Caco-2 (cell line): ENCODE measurements at places on chromosomes 4 and X. TPM values are rescaled to one million over a fixed set of nuclear protein-coding genes. Genes with fewer than 3 reads are reported as not detected.

- H3K4me3 ChIP-seq: no peak overlapping the region
- no peak overlapping the region for H3K27ac ChIP-seq
- no peaks in the 10 kb centered on the region for H3K36me3 ChIP-seq
- peaks cover 10% of the 10 kb centered on the region for H3K4me1 ChIP-seq
- no peaks in the 10 kb centered on the region for H3K27me3 ChIP-seq
Observed at GRCh38 chr4:151809716-151810115, 48.9 kb upstream of the GATB start.

DNA sequence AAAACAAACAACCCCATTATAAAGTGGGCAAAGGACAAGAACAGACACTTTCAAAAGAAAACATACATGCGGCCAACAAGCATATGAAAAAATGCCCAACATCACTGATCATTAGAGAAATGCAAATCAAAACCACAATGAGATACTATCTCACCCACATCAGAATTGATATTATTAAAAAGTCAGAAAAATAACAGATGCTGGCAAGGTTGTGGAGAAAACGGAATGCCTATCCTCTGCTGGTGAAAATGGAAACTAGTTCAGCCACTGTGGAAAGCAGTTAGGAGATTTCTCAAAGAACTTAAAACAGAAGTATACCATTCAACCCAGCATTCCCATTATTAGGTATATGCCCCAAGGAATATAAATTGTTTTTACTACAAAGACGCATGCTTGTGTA lies 112.5 kb downstream of the JADE1 start:
- no peak overlapping the region for H3K4me3 ChIP-seq

GRCh38 chr4:41432881-41433280 lies 105.1 kb upstream of the LIMCH1 start:
- H3K4me1 ChIP-seq: peaks cover 53% of the 10 kb centered on the region
- H3K27ac ChIP-seq: peak overlapping the region; percentile 90
- H3K36me3 ChIP-seq: no peaks in the 10 kb centered on the region
- no peak overlapping the region for H3K4me3 ChIP-seq
- peak; percentile 45 for DNase-seq
- no peaks in the 10 kb centered on the region for H3K27me3 ChIP-seq

DNA sequence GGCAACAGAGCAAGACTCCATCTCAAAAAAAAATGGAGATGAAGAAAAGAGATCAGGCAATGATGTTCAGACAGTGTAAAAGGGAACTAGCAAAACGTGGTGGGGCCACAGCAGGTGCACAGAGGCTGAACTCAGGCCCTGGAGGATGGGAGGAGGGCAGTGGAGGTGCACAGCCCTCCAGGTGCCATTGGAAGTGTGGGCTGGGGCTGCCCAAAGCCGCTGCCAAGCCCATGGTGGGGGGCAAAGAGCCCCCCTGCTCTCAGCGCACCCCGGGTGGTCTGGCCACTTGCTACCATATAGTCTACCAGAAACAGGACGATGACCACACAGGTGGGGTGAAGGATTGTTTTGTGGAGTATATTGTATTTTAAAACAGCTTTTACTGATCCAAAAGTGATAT lies 7.1 kb downstream of the TMEM271 start:
- no peaks in the 10 kb centered on the region for H3K4me1 ChIP-seq
- DNase-seq: no peak
- H3K27me3 ChIP-seq: no peaks in the 10 kb centered on the region
- no peak overlapping the region for H3K27ac ChIP-seq

GRCh38 chr4:26369581-26369980 lies 48.8 kb downstream of the RBPJ start:
- no peak for DNase-seq

- DNase-seq: no peak
- peaks cover 7% of the 10 kb centered on the region; the same call in 1 of the 2 replicates for H3K4me1 ChIP-seq
- H3K27ac ChIP-seq: no peak overlapping the region
- no peaks in the 10 kb centered on the region for H3K36me3 ChIP-seq
Observed at GRCh38 chr4:88045021-88045420, 37.6 kb downstream of the PKD2 start.

DNA sequence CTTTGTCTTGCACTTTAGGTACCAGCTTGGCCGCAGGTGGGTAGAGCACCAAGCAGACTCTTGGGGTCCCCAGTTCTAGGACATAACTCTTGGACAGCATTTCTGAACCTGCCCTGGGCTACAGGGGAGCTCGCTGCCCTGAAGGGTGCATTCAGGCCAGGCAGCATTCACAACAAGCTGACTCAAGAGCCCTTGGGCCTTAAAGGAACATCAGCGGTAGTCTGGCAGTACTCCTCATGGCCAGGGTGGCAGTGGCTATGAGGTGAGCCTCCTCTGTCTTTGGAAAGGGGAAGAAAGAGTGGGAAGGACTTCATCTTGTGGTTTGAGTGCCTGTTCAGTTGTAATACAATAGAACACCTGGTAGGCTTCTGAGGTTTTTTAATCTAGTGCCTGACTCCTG lies 24.8 kb upstream of the SMARCA5 start:
- no peaks in the 10 kb centered on the region for H3K4me1 ChIP-seq
- H3K27ac ChIP-seq: no peak overlapping the region
- H3K36me3 ChIP-seq: no peaks in the 10 kb centered on the region
- H3K27me3 ChIP-seq: no peaks in the 10 kb centered on the region
- no peak for DNase-seq

GRCh38 chrX:24918715-24919114 lies 97.0 kb downstream of the ARX start:
- no peak for DNase-seq
- no peaks in the 10 kb centered on the region for H3K4me1 ChIP-seq
- no peak overlapping the region for H3K27ac ChIP-seq
- H3K36me3 ChIP-seq: no peaks in the 10 kb centered on the region
- H3K4me3 ChIP-seq: no peak overlapping the region
- H3K27me3 ChIP-seq: no peaks in the 10 kb centered on the region

DNA sequence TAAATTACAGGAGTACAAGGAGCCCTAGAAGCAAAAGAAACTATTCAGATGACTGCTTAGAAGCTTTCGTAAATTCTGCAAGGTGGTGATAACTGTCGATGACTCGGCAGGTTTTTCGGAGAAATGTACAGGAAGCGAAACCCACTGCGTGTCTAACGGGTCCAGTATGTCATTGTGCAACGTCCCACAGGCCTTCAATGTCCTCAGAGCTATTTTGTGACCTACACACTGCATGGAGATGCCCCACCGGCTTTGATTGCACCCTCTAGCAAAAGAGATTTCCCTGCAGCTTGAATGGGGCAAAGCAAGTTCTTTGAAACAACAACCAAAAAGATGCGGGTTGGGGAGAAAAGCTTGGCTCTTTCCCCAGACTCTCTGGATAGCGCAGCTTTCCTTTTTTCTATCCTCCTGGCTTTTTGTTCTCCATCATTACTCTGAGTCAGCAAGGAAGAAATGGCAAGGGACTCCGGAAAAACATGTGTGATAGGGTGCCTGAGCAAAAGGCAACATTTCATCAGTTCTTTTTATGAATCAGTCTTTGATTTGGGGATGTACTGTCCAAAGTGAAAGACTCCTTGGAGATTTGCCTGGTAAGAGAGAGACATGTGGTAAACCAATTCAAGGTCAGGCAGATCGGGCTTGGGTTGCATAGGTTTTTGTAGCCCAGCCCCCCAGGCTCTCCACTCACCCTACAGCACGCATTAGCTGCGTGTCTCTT lies 112.0 kb upstream of the TBL1X start:
- H3K36me3 ChIP-seq: no peaks in the 10 kb centered on the region
- no peak for DNase-seq

DNA sequence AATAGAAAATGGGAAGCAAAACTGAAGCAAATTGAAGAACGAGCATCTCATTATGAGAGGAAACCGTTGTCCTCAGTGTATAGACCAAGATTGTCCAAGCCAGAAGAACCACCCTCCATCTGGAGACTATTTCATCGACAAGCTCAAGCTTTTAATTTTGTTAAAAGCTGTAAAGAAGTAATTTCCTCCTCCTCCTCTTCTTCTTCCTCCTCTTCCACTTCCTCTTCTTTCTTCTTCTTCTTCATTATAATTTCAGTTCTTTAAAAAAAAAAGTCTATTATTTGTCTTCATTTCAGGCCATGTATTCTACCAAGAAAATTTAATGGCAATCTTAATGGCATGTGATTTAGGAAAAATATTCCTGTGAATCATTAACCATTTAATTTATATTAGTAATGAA lies 7.6 kb downstream of the PRIMPOL start:
- H3K4me1 ChIP-seq: no peaks in the 10 kb centered on the region
- no peak overlapping the region for H3K27ac ChIP-seq
- no peaks in the 10 kb centered on the region for H3K27me3 ChIP-seq
- no peak overlapping the region for H3K4me3 ChIP-seq
- no peaks in the 10 kb centered on the region for H3K36me3 ChIP-seq

DNA sequence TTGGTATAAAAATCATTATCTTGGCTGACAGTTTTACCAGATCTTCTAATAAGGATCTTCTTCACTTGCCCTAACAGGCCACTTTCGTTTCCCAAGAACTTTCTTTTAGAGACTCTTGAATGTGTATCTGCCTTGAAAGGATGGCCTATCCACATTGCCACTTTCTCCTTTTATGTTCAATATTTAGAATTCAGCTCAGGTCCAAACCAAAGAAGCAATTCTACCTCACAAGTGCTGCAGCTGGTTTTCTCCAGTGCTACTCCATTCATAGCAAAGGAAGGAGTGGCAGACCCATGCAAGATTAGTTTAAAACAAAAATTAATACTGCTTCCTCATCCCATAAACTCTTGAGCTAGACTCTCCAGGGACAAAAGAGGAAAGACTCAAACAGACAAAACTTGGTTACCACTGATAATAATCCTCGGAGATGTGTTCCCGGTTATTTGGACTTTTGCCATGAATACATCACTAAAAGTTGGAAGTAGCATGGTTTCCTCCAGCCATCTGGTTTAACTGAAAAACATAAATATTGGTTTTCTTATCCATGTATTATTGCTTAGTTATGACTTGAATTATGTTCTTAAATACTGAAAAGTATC lies 401.8 kb downstream of the PABPC4L start:
- H3K4me1 ChIP-seq: no peaks in the 10 kb centered on the region
- no peak for DNase-seq
- H3K4me3 ChIP-seq: no peak overlapping the region
- no peaks in the 10 kb centered on the region for H3K36me3 ChIP-seq
- H3K27ac ChIP-seq: no peak overlapping the region

DNA sequence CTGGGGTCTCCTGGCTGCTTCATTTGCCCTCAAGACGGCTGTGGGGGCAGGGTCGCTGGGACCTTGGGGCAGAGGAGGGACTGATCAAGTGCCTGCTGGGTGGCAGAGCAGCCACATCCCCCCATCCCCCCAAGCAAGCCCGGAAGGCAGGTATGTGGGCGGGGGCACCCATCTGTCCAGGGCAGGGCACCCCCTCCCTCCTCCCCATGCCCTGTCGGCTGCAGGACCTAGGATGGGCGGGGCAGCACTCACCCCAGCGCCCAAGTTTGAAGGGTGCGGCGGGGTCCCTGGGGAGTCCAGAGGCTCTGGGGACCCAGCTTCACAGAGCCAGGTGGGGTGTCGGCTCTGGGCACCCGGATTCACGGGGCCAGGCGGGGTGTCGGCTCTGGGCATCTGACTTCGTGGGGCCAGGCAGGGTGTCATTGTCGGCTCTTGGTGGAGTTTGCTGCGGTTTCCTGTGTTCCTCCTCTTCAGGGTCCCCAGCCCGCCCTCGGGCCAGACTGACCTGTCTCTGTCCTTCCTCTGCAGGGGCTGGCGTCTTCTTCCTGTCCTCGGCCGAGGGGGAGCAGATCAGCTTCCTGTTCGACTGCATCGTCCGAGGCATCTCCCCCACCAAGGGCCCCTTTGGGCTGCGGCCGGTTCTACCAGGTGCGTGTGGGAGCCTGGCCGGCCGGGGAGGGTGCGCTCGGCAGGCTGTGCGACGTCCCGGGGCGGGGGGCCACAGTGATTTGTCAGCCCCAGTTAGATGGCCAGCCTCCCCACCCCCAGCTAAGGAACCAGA lies 22.1 kb downstream of the DOK7 start:
- H3K27me3 ChIP-seq: no peaks in the 10 kb centered on the region; the same call in 1 of the 2 replicates
- no peaks in the 10 kb centered on the region for H3K36me3 ChIP-seq
- H3K4me3 ChIP-seq: peak overlapping the region; percentile 20

- H3K27ac ChIP-seq: no peak overlapping the region
- no peak overlapping the region for H3K4me3 ChIP-seq
- H3K27me3 ChIP-seq: no peaks in the 10 kb centered on the region
- H3K4me1 ChIP-seq: no peaks in the 10 kb centered on the region
- DNase-seq: no peak
- no peaks in the 10 kb centered on the region for H3K36me3 ChIP-seq
Observed at GRCh38 chrX:111411557-111411956, 435 bp downstream of the DCX start.

- H3K27ac ChIP-seq: no peak overlapping the region
- H3K4me3 ChIP-seq: no peak overlapping the region
- H3K27me3 ChIP-seq: no peaks in the 10 kb centered on the region
- H3K36me3 ChIP-seq: no peaks in the 10 kb centered on the region
- DNase-seq: no peak
Observed at GRCh38 chrX:53163436-53163835, 61.6 kb downstream of the KDM5C start.

DNA sequence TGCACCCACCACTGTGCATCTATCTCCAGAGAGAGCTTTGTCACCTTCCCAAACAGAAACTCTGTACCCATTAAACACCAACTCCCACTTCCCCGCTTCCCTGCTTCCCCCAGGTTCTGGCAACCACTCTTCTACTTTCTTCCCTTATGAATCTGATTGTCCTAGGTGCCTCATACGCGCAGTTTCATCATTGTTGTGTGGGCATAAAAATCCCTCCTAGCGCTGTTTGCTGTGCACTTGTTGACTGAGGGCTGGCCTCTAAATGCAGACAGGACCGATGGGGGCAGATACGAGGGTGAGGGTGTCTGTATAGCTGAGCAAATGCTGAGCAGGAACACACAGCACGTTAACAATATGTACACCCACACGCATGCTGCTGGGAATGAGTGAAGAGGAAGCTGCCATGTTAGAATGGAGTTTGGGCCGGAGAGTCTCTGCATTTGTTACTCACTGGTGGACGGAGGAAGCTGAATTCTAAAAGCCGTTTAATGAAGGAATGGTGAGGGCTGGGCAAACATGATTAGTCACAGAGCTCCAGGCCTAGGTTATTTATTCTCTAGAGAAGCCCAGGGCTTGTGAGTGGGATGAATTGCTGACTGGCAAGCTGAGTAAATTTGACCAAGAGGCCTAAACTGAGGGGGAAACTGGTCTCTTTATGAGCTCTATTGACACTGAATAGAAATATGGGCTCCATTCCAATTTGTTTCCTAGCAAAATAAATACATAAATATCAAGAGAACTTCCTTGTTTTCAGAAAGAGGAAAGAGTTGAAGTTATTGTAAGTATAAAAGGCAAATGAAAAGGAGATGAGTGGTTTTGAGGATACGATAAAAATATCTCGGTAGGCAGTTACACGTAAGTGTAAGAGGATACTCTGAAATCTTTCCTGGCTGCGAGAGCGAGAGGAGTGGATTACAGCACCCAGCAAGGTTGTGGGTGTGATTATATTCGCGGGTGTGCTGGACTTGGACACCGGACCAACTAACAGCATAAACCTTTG lies 95.9 kb upstream of the RPS6KA3 start:
- no peaks in the 10 kb centered on the region for H3K36me3 ChIP-seq
- DNase-seq: peak; percentile 67
- H3K27ac ChIP-seq: peak overlapping the region; percentile 84
- H3K4me1 ChIP-seq: peaks cover 19% of the 10 kb centered on the region
- no peaks in the 10 kb centered on the region for H3K27me3 ChIP-seq

GRCh38 chr4:145815626-145816025 lies 123.0 kb downstream of the ZNF827 start:
- no peaks in the 10 kb centered on the region for H3K36me3 ChIP-seq
- DNase-seq: no peak
- H3K4me1 ChIP-seq: no peaks in the 10 kb centered on the region
- H3K27ac ChIP-seq: no peak overlapping the region
- H3K4me3 ChIP-seq: no peak overlapping the region
- H3K27me3 ChIP-seq: no peaks in the 10 kb centered on the region

The AMER1 gene
- total RNA-seq: 11.0 and 11.8 TPM in 2 replicates

The ANXA10 gene
- total RNA-seq: not detected in 2 replicates

The NDNF gene
- 3.4 and 3.7 TPM in 2 replicates for total RNA-seq

The DCUN1D4 gene
- total RNA-seq: 42.8 TPM in 2 replicates

The NPNT gene
- 41.8 and 42.1 TPM in 2 replicates for total RNA-seq
